ENCODE measurements at places on chromosomes 3 and 15. TPM values are rescaled to one million over a fixed set of nuclear protein-coding genes. Genes with fewer than 3 reads are reported as not detected.

- DNase-seq: no peak
These were observed 424.0 kb upstream of the PDZRN3 start for GRCh38 chr3:74048699-74049098.

GRCh38 chr3:43022121-43022520 is 43.0 kb downstream of the GASK1A start:
- no peak for DNase-seq

GRCh38 chr3:134258761-134259347 is 8.2 kb upstream of the RYK start:
- DNase-seq: no peak

GRCh38 chr3:129326138-129326537 is 47.5 kb downstream of the HMCES start:
- no peak for DNase-seq

- DNase-seq: no peak
These were observed 191.3 kb upstream of the ZNF385D start for GRCh38 chr3:21942328-21942727.

- DNase-seq: no peak
These were observed 40.2 kb downstream of the ARPP21 start for GRCh38 chr3:35679409-35680080.

DNA sequence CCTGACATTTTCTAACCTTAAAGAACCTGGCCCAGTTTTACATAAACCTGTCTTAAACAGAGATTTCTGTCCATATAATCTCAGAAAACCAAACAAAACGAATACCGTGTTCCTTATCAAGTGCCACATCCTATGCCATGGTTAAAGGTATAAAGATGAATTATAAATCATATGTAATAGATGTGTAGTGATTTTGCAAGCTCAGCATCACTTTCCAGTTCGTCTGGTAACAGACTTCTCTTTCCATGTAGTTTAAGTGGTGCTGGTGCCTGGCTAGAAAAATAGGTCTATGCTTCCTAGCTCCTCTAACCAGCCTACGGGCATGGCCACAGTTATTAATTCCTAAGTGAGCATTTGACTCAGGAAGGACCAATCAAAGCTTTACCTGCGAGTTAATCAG is 3.4 kb upstream of the GRM7 start:
- no peak for DNase-seq

DNA sequence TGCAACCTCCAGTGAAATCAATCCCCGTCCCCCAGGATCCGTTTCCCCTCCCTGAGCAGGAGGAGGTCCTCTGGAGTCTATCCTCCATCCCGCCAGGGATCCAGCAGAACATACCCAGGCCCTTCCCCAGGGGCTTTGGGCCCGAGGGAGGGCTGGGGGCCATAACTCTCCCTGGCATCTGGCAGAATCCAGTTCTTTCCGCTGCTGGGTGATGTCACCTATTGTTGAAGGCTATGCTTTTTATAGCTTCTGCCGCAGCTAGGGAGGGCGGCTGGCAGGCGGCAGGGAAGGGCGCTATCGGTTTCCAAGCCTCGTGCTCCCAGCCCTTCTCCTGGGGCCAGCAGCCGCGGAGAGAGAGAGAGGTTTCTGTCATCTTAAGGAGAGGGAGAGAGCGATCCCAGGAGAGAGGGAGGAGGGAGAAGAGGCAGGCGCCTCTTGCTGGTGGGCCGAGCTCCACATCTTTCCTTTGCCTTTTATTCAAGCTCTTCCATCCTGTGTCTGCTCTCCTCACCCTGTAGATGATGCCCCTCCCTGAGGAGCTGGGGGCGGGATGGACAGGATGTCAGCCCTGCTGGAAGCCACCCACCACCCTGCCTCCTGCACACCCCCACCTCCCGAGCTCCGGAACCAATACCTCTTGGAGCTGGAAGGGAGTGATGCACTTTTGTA is 120.1 kb downstream of the ANP32A start:
- no peak for DNase-seq

DNA sequence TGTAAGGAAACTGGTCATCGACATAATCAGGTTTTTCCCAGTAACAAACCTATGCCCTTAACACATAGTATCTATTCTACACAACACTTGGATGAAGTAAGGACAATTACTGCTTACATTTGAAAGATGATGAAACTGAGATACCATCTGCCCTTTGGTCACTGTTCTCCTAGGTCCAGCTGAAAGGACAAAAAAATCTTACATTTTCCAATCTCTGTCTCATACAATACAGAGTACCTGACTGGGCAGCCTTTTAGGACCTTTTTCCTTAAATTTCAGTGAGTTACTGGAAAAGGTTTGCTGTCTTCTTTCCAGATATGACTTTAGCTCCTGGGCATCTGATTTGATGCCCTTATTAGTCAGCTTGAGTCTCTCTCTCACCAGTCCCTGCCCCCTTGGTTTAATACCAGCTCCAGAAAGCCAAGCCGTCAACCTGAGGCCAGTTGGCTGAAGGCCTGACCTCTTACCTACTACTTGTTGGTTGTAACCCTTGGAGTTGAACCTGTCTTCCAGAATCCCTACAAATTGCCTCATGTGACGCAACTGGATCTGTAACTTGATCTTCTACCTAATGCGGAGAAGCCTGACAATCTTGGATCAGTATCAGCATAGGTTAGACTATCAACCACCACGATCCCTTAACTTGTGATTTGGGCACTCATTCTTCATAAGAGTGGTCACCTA is 355.3 kb upstream of the ZNF385D start:
- no peak for DNase-seq

DNA sequence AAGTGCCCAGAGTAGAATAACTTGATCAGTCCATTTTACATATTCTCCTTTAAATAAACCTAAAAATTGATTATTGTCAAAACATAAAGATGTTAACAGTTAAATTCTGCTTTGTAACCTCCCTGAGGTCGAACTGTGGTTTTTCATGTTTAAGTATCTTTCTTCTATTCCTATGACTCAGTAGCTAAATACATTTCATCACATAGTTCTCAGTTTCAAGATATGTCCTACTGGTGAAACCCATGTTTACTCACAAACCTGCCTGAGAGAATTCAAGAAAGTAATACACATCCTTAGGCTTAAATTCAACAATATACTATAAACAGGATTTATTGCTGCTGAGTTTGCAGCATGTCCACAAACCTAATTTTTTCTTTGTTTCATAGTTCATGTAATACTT is 692.9 kb downstream of the ZPLD1 start:
- DNase-seq: no peak

DNA sequence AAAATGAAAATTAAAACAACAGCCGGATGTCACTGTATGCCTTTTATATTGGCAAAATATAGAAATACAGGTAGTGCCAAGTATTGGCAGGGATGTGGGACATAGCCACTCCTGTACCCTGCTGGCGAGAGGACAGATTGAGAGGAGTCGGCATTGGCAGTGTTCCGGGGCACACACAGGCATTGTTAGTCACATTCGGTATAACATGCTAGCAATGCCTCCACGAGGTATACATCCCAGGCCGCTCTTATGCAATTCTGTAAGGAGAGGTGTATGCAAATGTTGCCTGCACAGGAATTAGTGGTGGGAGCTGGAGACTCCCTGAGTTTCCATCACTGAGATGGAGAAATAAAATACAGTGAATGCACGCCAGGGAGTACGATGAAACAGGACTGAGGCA is 99.4 kb upstream of the DLG1 start:
- no peak for DNase-seq

- DNase-seq: no peak
These were observed 39.0 kb downstream of the RGMA start for GRCh38 chr15:93049914-93050578.

Gene KCNH8
- total RNA-seq: not detected

Gene ARPIN
- total RNA-seq: not detected

Gene CP
- total RNA-seq: not detected
